Liver (tissue), 10 donors: ENCODE measurements at places on chromosomes 1 and 21.

DNA sequence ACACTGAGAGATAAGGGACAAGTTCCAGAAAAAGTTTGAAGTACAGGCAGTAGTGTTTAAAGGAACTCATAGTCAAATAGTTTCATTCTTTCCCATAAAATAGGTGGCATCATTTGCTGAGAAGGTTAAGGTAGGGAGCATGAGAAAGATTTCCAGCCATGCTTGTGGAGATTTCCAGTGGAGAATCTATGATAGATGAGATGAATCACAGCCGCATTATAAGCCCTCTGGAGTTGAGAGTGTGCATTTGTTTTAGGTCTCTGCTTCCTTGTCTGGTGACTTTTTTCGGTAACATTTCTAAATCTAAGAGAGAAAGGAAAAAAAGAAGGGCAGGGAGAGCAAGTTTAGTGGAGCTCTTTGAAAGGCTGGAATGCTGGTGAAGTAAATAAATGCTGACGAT is 108.7 kb downstream of the DISP1 start:
- no peak for DNase-seq

GRCh38 chr1:92877081-92877711 is 45.4 kb downstream of the RPL5 start:
- DNase-seq, result no peak

- no peak for DNase-seq
Observed at GRCh38 chr21:23890652-23891051, 1716.6 kb downstream of the MRPL39 start.

DNA sequence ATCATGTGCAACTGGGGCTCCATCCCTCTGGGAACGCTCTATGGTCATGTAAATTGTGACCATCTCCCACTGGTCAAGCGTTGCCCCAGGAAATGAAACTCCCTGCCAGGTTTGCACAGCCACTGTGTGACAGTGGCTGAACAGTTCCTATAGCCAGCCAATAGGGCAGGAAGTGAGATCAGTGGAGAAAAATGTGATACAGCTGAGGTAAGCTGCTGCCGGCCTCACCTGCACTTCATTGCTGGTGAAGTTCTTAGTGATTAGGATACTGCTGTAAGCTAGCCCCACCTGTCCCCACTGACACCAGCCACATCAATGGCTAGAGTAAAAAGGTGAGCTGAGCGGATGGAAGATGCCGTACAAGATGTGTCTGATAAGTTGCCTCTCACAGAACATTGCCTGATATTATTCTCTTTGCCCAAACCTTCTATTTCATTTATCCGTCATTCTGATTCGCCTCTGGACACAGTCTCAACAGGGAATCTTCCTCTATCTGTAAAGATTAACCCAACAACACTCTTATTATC is 38.4 kb upstream of the CDC42BPA start:
- no peak for DNase-seq

DNA sequence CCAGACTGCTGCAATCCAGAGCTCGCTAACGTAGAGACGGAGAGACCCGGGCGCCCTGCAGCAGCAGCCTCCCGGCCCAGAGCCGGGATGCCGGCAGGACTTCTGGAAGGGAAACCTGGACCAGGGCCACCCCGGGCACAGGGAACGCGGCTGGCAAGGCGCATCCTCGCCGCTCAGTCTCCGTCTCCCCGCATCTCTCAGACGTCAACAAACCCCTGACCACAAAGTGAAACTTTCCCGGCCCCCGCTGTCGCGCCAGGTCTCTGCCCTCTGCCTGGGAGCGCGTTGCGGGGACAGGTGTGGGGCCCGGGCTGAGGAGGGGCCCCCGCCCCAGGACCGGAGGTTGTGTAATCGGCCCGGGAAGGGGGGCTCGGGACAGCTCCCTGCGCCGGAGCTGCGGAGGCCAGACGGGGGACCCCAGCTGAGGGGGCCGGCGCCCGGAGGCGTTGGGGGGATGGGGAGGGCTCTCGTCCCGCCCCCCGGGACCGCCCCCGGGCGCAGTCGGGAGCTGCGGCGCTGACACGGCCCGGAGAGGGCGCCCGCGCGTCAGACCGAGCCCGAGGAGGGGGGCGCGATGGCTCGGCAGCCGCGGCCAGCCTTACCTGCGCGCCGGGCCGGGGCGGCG is 116.6 kb upstream of the HIVEP3 start:
- peak; percentile 49 for DNase-seq
